NCI-H1092 (cell line): ENCODE measurements at places on chromosomes 7 and 10.

- no peak for DNase-seq
These were observed 613 bp downstream of the AP5Z1 start for GRCh38 chr7:4775848-4776623.

- DNase-seq: no peak
These were observed 171.8 kb upstream of the GPR26 start for GRCh38 chr10:123494301-123494808.

DNA sequence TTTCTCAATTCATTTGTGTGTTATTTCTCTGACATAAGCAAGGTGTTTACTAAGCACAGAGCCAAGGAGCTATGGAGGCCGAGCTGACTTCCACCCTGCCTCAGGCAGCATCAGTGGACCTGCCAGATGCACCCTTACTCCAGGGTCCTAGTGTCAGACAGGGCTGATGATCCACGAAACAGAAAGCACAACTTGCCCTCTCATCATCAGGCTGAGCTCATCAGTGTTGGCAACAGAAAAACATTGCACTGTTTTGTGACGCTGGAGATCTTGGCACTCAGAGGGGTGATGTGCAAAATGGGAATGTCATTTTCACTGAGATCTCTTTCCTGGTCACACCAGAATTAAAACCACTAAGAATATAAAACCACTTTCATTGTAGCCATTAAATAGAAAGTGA is 201.8 kb downstream of the GLI3 start:
- DNase-seq: no peak

GRCh38 chr10:88027570-88027969 is 164.1 kb downstream of the PTEN start:
- DNase-seq: no peak

- no peak for DNase-seq
These were observed 94.5 kb upstream of the GSDME start for GRCh38 chr7:24851786-24852185.

DNA sequence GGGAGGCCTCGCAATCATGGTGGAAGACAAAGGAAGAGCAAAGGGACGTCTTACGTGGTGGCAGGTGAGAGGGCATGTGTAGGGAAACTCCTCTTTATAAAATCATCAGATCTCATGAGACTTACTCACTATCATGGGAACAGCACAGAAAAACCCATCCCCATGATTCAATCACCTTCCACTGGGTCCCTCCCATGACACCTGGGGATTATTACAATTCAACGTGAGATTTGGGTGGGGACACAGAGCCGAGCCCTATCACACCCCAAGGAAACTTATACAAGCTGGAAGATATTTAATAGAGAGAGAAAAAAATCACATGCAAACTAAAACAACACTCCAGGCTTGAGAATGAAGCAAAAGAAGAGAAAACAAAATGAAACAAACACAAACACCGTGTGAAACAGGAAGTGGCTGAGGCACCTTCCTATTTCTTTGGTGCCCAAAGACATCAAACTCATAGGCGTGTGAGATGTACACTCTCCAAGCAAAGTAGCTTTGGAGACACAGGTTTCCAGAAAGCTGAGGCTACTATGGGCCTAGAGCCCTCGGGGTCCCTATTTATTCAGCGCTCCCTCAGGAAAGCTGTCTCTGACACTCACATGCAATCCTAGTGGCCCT is 97.2 kb downstream of the PRKCQ start:
- no peak for DNase-seq

DNA sequence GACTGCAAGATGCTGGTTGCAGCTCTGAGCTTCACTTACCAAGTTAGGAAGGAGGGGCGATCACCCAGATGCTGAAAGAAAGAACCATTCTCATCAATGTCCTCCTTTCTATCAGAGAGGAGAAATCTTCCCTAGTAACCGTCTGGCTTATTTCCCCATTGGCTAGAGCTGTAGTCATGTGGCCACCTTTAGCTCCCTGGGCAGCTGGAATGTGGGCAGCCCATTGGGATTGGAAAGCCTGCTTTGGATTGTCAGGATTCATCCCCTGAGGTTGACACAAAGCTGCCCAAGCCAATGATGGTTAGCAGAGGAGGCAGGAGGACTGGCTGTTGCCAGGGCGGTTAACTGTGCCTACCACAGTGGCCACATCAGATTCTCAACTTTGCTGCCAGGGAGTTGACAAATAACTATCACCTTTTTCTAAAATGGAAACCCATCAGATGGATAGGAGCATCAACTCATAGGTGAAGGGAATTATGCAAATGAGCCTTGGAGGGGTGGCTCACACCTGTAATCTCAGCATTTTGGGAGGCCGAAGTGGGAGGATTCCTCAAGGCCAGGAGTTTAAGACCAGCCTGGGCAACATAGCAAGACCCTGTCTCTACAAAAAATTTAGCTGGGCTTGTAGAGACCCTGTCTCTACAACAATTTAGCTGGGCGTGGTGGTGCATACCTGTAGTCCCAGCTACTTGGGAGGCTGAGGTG is 206.4 kb upstream of the GALNT17 start:
- no peak for DNase-seq

DNA sequence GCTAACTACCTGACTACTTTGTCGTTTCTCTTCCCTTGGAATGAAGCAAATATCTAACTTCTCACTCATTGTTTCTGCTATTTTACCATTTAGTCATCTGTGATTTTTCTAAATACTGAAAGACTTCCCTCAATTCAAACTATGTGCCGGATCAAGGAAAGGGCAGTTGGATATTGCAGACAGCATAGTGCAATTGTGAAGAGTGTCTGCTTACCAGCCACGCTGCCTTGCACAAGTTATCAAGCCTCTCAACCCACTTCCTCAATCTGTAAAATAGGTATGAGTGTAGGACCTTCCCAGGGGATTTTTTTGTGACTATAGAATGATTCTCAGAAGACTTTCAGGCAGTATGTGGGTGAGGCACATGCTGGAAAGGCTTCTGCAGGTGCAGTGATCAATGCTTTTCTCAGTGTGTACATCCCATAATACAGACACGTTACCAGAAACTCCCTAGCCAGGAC is 54.3 kb downstream of the EGFR start:
- DNase-seq: no peak

GRCh38 chr10:12463459-12463838 is 114.1 kb downstream of the CAMK1D start:
- DNase-seq: no peak

- no peak for DNase-seq
These were observed 13.9 kb upstream of the CUZD1 start for GRCh38 chr10:122859527-122859926.

DNA sequence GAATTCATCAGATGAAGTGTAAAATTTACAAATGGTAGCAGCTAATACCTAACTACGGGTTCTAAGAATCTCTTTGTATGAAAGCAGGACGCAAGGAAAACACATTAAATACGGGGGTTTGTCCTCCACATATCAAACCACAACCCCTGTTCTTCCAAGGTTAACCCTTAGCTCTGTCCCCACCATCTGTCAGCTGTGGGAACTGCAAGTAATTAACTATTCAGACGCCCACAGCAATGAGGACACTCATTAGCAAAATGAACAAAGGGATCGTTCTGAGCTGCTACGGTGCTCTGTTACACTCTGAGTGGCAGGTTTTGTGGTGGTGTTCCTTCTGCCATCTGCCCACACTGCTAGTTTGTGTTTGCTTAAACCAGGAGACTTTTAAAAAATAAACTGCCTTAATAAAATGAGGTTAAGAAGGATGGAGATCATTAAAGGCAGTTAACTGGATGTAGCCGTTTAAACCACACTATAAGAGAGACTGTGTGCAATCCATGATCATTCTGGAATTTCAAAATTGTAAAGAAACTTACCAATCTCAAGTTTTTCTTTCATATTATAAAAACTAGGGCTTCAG is 51.4 kb downstream of the C10orf67 start:
- DNase-seq: peak; percentile 34

- no peak for DNase-seq
These were observed 427.5 kb downstream of the ADRA2A start for GRCh38 chr10:111504376-111504775.

GRCh38 chr7:111438369-111439289 is 123.7 kb downstream of the IMMP2L start:
- no peak for DNase-seq

- no peak for DNase-seq
These were observed 21.5 kb downstream of the GPRIN2 start for GRCh38 chr10:46534828-46535524.

GRCh38 chr10:112535531-112535951 is 88.5 kb downstream of the VTI1A start:
- no peak for DNase-seq

- no peak for DNase-seq
These were observed 6.3 kb upstream of the XPNPEP1 start for GRCh38 chr10:109929501-109930219.

GRCh38 chr10:67401711-67402110 is 294.3 kb downstream of the CTNNA3 start:
- no peak for DNase-seq

GRCh38 chr10:52228556-52228955 is 85.5 kb upstream of the DKK1 start:
- no peak for DNase-seq

GRCh38 chr7:35437619-35438275 is 183.8 kb upstream of the TBX20 start:
- DNase-seq: no peak

GRCh38 chr7:143901332-143901667 is 676 bp downstream of the TCAF1 start:
- DNase-seq: peak; percentile 77

DNA sequence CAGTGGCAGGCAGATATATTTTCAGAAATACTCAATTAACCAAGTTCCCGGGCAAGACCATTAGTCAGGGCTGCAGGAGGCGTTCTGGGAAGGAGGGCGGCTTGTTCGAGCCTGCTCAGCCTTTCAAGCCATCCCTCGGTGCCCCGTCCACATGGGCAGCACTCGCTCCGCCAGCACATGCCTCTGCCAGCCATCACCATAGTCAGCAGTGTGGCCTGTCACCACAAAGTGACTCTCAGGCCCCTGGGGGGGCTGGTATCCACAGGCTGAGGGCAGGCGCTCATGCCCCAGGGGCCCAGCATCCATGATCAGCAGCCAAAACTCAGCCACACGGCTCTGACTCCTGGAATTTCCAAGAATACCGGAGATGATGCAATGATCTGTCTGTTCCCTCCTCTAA is 81.9 kb downstream of the CHST15 start:
- no peak for DNase-seq

DNA sequence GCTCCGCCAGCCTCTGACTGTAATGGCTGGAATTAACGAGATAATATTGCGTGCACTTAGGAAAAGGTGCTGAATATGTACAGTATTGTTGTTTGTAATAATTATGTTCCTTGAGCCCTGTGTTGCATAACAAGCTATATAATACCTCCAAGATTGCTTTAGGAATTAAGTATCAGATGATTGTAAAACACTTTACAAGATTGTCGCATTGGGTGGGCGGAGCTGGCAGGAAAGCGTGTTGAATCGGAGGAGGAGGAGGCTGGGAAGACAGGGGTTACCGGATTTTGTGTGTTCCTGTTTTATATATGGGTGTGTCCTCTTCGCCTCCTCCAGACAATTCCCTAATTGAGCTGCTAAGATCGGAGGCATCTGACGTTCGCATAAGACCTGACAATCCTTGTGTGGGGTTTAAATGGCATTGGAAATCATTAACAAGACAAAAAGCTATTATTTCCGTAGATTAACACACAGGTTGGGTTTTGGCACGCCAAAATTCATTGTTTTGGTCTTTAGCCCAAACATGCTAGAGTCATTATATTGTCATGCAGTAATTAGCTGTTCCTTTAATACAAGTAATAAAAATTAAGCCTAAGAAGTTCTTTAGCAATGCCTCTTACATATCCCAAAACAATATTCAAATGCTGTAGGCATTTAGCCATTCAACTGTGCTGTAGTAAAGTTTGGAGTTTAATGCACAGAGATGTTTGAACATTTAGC is 192.9 kb upstream of the SH2B2 start:
- no peak for DNase-seq

- no peak for DNase-seq
These were observed 33.1 kb downstream of the MTURN start for GRCh38 chr7:30167901-30168300.

- DNase-seq: no peak
These were observed 163.2 kb upstream of the GPR26 start for GRCh38 chr10:123502983-123503382.

- no peak for DNase-seq
These were observed 23.6 kb downstream of the CEP41 start for GRCh38 chr7:130417213-130417612.

DNA sequence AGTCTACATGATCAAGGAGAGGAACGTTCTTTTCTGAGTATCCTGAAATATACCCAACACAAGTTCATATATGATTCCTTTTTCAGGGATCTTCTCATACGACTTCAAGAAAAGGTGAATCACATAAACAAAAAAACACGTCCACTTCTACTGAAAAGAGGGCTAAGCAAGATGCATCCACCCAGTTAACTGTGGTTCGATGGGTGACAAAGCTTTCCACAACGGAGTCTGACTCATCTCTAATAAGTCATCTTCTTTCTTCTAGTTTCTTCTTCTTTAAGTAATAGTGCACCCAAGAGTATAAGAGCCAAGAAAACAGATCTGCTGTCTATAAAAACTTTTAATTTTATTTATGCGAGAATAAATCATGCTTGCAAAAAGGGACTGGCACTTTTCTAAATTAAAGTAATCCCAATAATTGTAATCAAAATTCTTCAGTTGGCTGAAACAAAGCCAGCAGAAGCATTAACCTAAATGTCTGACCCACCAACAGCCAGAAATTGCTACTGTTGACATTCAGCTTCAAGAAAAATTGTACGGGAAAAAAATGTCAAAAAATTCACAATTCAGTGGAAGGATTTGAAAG is 146.9 kb upstream of the ANK3 start:
- no peak for DNase-seq

DNA sequence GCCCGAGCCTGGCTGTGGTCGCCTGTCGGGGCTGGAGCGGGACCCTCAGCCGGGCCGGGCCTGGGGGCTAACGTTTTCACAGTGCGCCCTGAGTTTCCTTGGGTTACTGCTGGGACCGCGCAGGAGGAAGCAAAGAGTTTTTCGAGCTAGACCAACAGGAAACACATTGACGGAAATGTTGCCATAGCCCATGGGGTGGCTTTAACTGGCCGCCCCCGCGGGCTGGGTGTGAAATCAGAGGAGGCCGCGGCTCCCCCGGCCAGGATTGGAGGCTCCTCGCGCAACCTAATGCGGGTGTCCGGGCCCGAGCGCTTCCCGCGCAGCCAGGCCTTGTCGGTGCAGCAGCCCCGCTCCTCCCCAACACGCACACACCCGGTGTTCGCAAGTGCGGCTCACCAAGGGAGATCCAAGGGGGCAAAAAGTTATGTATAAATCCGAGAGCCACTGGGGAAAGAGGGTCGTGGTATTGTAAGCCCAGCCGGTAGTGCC is 1.9 kb downstream of the HHEX start:
- DNase-seq: no peak

DNA sequence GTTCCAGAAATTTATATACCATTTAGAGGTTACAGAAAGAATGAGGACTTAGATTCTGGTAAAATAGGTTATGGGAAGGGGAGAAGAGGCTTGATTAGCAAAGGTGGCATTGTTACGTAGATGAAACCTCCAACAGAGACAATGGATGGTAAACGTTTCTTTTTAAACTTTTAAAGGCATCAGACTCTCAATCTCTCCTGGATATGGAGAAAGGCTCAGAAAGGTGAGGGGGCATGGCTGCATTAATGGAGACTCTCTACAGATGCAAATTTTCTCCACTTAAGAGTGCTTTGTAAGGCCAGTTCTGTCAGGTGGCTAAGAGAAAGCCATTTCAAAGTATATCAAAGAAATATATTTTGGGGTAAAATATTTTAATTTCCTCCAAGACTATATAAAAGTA is 240.9 kb upstream of the PTER start:
- no peak for DNase-seq

- no peak for DNase-seq
These were observed 104.9 kb downstream of the RNLS start for GRCh38 chr10:88478256-88478655.
